ENCODE measurements at places on chromosomes 5 and 9.

GRCh38 chr9:91714874-91715615 lies 235.0 kb downstream of the ROR2 start:
- no peak for DNase-seq

- no peak for DNase-seq
Observed at GRCh38 chr9:124180557-124180956, 77.2 kb upstream of the NEK6 start.

DNA sequence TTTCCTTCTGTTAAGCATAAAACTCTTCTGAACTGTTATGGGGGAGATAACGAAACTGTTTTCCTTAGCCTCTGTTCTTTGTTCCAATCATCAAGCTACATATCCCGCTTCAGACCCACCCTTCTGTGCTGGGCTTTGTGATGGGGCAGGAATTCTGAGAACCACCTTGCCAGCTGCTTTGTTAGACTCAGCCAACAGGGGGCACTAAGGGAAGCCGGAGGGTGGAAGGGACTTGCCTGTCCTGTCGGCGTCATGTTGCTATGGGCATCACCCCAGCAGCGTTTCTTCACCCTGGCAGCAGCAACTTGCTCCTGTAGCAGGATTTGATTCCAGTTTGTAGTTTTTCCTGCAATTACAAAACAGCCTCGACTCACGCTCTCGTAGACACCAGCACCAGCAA lies 169.1 kb downstream of the CAAP1 start:
- no peak for DNase-seq

DNA sequence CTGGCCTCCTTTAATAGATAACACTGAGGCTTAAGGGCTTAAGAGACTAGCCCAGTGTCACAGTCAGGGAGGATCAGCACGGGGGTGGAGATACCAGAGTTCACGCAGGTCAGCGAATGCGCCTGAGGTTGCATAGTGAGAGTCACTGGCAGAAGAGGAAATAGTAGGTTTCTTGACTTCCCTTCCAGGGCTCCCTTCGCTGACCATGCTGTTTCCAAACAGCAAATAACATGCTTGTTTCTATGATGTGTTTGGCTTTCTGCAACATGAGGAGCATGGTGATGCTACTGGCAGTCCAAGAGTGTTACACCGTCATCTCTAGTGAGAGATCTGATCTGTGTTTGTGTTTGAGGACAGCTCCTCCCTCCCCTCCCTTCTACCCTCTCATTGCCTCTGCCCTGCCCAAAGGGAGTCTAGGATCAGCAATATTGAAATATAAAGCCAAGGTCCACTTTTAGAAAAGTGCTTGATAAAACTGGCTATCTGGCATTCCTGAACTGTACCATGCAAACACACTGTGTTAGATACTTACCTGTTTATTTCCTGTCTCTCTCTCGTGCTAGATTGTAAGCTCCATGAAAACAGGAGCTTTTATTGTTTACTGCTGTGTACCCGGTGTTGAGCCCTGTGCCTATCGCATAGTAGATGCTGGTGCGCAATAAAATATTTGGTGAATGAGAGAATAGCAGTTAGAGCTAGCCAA lies 12.3 kb downstream of the TLE4 start:
- DNase-seq = no peak

DNA sequence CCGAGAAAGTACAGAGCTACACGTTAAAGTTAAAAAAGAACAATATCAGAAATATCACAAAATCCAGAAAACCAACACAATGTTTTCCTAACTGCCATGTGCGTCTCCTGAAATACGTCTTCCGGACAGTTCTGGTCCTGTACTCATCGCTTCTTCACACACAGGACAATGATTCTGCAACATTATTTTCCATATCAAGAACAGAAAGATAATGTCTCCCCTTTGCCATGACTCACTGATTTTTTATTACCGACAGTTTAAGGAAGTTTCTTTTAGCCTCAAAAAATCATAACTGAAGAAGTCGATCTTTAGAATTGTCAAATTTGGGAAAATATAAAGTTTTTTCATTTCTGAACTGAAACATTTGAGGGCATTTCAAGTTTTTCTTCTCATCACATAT lies 2.5 kb downstream of the TBC1D9B start:
- DNase-seq = no peak
